ENCODE measurements at places on chromosomes 4 and X.
A peak's percentile ranks its signal among the peaks of the same experiment; 100 is the strongest.

DNA sequence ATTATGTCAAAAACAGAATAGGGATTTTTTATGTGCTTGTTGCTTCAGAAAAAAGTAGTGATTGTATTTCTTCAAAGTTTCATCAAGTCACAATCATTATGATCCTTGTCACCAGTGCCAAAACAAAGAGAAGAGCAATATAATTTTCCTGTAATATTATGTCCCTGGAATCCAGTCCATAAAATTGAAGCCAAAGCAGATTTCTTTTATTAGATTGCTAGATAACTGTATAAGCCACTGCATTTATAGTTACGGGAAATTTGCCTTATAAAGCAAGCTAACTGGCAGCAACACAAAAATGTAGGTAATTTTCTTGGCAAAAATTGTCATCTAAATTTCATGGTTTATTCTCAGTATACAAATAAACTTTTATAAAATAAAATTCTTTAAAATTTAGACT is 296.1 kb upstream of the ANKRD50 start:
- no peaks in the 10 kb centered on the region for H3K36me3 ChIP-seq
- no peak for DNase-seq
- H3K4me1 ChIP-seq: no peaks in the 10 kb centered on the region
- H3K27me3 ChIP-seq: no peaks in the 10 kb centered on the region

- no peak overlapping the region for H3K4me3 ChIP-seq
- no peaks in the 10 kb centered on the region for H3K27me3 ChIP-seq
- DNase-seq: no peak
- no peaks in the 10 kb centered on the region for H3K36me3 ChIP-seq
Measured at GRCh38 chr4:109946120-109946519, 33.4 kb downstream of the EGF start.

- H3K36me3 ChIP-seq: no peaks in the 10 kb centered on the region
- H3K4me3 ChIP-seq: no peak overlapping the region
- peak overlapping the region; percentile 91 for H3K27ac ChIP-seq
- H3K27me3 ChIP-seq: no peaks in the 10 kb centered on the region
Measured at GRCh38 chr4:38673130-38673978, 9.4 kb downstream of the KLF3 start.

- DNase-seq: no peak
- H3K36me3 ChIP-seq: no peaks in the 10 kb centered on the region
- H3K27ac ChIP-seq: no peak overlapping the region
- H3K4me3 ChIP-seq: no peak overlapping the region
Measured at GRCh38 chrX:71052721-71053120, 15.4 kb downstream of the SNX12 start.

- no peak overlapping the region for H3K27ac ChIP-seq
- H3K4me1 ChIP-seq: peaks cover 8% of the 10 kb centered on the region
- H3K4me3 ChIP-seq: no peak overlapping the region
- no peaks in the 10 kb centered on the region for H3K27me3 ChIP-seq
- H3K36me3 ChIP-seq: no peaks in the 10 kb centered on the region
Measured at GRCh38 chrX:47579537-47579936, 2.7 kb upstream of the TIMP1 start.

DNA sequence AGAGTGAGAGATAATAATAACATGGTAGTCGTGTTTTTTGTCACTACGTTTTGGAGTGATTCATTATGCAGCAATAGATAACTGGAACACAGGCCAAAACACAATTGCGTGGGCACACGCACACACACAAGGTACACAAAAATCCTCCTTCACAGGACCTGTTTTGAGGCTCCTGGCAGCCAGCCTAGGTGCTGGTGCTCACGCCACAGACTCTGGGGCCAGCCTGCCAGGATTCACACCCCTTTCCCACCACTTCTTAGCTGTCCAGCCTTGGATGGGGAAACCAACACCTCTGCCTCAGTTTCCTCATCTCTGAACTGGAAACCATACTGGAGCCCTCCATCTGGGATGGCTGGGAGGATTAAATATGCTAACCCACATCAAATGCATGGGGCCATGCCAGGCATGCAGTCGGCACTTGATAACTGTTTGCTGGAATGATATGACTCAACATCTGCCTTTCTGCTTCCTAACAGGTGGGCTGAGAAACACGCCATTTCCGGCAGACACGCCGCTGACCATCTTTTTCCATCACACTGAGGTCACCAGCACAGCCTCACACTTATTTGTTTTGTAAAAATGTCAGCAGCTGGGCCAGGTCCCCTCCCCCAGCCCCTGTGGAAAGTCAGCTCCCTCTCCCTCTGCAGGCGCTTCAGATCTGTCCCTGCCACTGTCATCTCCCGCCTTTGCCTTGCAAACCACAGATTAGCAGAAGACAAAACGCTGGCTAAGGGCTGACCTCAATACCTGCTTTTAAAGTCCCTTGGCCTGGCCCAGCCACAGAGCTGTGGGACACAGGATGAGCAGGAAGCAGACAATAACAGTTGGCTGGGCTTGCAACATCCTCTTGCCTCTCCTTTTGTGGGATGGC is 237.5 kb downstream of the BCOR start:
- DNase-seq: peak; percentile 65
- H3K27ac ChIP-seq: no peak overlapping the region
- no peak overlapping the region for H3K4me3 ChIP-seq
- H3K27me3 ChIP-seq: no peaks in the 10 kb centered on the region

Measured in hepatocyte (in vitro differentiated cells).